RWPE1 (cell line): ENCODE measurements at places on chromosomes 4 and X.
A peak's percentile ranks its signal among the peaks of the same experiment; 100 is the strongest.

DNA sequence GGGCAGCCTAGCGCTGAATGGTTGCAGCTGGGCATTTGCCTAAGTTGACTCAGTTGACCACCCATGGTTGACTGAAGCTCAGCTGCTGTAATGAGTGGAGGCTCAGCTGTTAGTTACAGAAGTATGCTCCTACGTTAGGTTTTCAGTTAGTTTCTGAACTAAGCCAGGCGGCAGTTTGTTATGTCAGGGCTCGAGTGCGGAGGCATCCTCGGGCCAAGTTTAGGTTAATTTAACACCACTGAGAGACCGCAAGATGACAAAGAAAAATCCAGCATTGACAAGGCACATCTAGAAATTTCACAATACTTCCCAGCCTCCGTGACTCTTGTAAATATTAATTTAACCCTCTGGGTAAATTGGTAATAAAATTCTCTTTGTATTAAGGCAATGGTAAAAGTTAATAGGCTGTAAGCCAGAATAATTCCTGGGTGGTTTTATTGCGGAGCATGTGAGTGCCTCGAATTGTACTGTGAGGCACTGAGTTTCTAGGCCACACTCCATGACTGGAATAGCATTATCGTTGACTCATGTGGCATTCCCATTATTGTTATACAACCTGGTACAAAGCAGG lies 33.1 kb upstream of the CDKN2AIP start:
- DNase-seq: no peak

DNA sequence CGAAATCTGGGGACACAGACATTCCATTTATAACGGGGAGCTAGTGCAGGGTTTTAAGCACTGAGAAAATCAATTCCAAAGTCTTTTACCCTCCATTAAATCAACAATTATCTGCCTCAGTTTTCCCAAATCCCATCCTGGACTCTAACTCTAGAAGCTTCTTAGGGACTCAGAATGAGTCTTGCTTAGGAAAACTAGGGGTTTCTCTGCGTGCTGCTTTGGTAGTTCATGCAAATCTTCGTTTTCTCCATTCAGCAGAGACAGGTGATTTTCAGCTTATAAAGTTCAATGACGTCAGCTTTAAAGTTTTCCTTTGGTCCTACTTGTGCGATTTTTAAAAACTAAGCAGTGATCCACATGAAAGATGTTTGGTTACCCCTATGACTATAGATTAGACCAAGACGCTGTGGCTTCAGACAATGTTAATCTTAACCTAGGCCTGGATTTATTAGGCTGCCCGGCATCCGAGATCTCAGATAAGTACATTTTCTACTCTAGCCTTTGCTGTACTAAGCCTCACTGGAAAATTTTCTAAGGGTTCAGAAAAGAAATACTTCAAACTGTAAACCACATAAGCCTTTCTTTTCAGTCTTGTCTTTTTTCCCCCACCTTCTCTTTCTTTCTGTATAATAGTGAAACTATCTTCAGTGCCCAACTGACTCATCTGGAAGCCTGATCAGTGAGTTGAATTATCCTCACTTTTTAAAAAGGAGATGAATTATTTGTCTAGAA lies 121.4 kb upstream of the GATB start:
- no peak for DNase-seq

GRCh38 chr4:105179539-105180401 lies 33.1 kb downstream of the TET2 start:
- no peak for DNase-seq

DNA sequence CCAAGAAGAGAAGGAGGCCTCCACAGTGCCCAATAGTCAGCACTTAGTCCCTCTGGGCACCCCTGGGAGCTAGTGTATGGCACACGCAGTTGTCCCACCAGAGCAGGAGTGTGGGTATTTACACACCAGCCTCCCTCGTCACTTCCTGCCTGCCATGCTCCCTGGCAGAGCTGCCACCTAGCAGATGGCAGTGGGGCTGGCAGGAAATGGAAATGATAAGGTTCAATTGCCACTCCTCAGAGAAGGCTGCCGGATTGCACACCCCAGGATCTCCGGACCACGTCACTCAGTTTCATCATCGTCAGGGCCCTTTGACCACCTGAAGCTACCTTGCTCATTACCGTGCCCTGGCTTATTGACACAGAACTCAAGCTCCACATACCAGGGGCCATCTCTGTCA lies 173.3 kb upstream of the PSAPL1 start:
- DNase-seq: no peak

DNA sequence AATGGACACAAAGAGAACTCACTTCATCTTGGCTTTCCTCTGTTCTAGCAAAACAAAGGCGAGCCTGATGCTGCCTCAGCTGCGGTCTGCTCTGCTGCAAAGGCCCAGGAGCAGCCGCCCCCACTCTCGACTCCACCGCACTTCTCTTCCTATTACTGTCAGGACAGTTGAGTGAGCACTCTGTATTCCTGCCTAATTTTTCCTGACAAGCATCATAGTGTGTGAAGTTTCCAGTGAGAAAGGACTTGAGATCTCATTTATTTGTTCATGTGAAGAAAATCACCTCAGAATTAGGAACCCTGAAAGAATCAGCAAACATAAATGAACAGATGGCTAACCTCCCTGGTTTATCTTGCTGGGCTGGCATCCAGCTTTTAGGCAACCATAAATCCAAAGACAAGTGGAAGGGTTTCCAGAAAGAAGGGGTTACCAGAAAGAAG lies 15.6 kb downstream of the SCARB2 start:
- DNase-seq: no peak

DNA sequence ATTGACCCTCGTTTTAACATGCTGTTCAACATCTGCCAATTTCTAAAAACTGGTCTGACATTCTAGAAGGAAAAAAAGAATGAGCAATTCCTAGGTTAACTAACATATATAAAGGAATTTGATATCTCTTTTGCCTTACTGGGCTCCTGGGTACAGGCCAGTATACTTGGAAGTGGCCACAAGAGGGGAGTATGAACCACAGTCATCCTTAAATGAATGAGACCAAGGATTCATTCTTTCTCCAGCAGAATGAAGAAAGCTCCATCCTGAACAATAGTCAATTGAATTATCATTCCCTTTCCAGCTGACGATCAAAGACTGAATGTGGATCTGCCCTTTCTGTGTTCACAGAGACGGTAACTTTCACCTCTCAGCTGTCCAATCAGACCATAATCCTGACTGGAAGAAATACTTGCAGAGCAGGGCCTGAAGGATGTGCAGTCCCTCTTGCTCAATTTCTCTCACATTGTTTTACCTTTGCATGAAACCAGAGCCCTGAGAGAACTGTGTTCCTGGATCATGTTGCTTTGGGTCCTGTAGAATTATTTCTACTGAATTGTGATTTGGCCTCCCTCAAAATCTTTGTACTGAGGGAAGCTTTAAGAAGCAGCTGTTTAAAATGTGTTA lies 14.8 kb upstream of the SPARCL1 start:
- DNase-seq: peak; percentile 65

GRCh38 chr4:87270144-87270543 lies 49.7 kb upstream of the KLHL8 start:
- peak; percentile 64 for DNase-seq

- no peak for DNase-seq
Measured at GRCh38 chrX:44945736-44946135, 72.7 kb downstream of the KDM6A start.

- DNase-seq: no peak
Measured at GRCh38 chr4:25252230-25253070, 18.6 kb downstream of the PI4K2B start.

DNA sequence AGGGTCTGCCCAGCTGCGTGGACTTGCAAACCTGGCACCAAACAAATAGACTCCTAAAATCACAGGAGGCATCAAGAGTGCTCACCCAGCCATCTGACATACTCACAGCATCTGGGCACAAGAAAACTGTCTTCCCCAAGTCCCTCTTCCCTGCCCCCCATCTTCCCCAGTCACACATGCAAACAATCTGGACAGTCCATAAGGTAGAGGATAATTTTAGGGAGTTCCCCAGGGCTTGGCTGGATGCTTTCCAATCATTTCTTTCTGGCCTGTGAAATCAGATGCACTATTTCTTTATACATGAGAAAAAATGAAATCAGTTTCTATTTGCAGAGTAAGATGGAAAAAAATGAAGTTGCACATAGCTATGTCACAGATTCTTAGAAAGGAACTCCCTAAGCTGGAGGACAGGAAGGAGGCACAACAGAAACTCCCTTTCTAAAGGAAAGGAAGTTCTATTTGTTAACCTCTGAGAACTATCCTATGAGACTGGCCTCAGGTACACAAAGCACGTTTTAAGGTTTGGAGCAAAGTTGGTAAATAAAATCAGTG lies 342.3 kb downstream of the HNRNPD start:
- no peak for DNase-seq

- DNase-seq: no peak
Measured at GRCh38 chrX:38060331-38060878, 54.1 kb downstream of the SYTL5 start.
